ENCODE measurements at places on chromosomes 6 and 20.

GRCh38 chr20:25083773-25084625 is 2.1 kb upstream of the VSX1 start:
- no peak for DNase-seq

GRCh38 chr6:36682328-36683144 is 4.0 kb downstream of the CDKN1A start:
- DNase-seq, result no peak

DNA sequence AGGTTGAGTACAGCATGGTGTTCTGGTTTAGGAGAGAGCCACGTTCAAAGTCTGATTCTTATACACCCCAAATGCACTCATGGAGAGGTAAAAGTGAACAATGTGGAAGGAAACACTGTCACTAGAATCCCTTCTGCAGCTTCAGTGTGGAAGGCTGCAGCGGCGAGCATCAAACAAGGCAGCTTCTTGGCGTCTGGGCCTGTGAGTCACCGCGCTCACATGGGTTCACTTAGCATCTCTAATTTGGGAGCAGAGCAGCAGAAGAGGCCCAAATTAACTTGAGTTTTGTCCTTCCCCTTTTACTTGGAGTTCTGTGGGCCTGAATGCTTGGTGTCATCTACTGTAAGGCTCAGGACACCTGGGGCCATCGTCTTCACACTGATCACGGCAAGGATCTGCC is 10.9 kb upstream of the E2F1 start:
- no peak for DNase-seq

DNA sequence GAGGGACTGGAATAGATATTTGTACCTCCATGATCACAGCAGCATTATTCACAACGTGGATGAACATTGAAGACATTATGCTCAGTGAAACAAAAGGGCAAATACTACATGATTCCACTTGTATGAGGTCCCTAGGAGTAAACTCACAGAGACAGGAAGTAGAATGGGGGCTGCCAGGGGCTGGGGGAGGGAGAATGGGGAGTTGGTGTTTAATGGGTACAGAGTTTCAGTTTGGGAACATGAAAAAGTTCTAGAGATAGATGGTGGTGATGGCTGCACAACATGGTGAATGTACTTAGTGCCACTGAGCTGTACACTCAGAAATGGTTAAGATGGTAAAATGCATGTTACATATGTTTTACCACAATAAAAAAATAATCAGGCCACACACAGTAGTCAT is 164.3 kb upstream of the RREB1 start:
- no peak for DNase-seq

DNA sequence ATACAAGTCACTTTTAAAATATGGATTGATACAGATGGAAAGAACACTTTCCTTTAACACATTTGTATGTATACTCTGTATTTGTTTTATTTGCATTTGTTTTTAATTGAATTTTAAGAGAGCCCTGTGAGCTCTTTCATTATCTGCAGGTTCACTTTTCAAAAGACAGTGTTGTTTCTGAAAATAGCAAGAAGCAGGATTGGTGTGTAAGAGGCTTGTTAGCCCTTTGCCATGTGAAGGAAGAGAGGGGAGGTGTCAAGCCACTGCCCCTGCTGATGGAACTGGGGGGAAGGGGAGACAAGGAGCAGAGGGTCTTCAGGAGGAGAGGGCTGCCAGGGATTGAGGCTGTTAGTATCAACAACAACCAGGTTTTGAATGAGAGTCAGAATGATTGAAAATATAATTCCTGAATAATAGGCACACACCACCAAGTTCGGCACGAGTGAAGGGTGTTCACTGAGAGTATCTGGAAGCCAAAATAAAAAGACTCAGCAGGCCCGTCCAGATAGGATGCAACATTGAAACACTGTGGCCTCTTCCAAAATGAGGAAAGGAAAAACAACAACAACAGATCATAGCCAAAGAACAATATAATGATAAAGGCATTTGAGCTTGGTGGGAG is 12.6 kb upstream of the PBOV1 start:
- no peak for DNase-seq

GRCh38 chr6:109874086-109874485 is 104.0 kb upstream of the GPR6 start:
- no peak for DNase-seq

- no peak for DNase-seq
These were observed 34.7 kb downstream of the SUN5 start for GRCh38 chr20:32969356-32970114.

DNA sequence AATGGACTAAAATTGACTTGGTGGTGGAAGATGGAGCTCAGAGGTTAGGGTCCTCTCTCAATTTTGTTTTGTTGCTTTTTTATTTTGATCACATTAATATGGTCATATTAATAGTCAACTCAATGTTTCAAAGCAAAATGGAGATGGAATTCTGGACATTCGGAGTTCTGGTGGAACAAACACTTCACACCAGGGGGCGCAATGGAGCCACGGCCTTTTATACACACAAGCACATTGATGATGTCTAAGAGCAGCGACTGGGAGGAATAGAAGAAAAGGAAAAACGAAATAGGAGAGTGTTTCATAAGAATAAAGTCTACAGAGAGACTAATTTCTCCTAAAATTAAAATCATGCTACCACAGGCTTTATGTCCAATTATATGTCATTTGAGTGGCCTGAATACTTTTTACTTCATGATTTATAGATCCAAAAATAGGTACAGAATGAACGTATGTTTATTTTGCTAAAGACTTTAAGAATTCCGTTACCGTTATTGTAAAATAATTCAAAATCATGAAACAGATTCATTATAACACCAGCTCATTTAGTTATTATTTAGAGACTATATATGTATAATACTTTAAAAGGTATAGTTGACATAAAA is 197.6 kb upstream of the SASH1 start:
- peak; percentile 57 for DNase-seq
